ENCODE measurements at places on chromosomes 1 and 21. TPM values are rescaled to one million over a fixed set of nuclear protein-coding genes. Genes with fewer than 3 reads are reported as not detected.

- DNase-seq = no peak
Measured at GRCh38 chr1:80056179-80056578, 1049.6 kb upstream of the ADGRL4 start.

Gene LINGO4
- polyA plus RNA-seq = 0.04 TPM

Gene PFKFB2
- polyA plus RNA-seq = 17.0 TPM

Gene CD247
- 0.92 TPM for polyA plus RNA-seq

DNA sequence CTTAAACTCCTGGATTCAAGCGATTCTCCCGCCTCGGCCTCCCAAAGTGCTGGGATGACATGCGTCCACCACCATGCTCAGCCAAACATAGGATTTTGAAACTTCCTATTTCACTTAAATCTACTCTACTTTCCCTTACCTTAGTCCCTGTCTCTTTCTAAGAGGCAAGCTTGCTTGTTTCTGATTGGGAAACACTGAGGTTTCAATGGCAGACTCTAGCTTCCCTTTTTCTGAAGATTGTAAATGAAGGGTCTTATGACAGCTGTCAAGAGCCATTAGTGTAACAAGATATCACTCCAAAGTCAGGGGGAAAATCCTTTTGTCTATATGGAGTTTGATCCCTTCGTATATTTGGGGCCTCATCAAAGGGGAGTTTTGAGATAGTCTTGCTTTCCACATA is 23.5 kb upstream of the LMO4 start:
- DNase-seq = no peak

All from right renal cortex interstitium (tissue), 3 donors.